Activated CD4-positive, CD25-positive, alpha-beta regulatory T cell (primary cell): ENCODE measurements at places on chromosomes 7 and 10.

GRCh38 chr10:100146875-100147650, 38.8 kb downstream of the ERLIN1 start:
- no peak for DNase-seq

DNA sequence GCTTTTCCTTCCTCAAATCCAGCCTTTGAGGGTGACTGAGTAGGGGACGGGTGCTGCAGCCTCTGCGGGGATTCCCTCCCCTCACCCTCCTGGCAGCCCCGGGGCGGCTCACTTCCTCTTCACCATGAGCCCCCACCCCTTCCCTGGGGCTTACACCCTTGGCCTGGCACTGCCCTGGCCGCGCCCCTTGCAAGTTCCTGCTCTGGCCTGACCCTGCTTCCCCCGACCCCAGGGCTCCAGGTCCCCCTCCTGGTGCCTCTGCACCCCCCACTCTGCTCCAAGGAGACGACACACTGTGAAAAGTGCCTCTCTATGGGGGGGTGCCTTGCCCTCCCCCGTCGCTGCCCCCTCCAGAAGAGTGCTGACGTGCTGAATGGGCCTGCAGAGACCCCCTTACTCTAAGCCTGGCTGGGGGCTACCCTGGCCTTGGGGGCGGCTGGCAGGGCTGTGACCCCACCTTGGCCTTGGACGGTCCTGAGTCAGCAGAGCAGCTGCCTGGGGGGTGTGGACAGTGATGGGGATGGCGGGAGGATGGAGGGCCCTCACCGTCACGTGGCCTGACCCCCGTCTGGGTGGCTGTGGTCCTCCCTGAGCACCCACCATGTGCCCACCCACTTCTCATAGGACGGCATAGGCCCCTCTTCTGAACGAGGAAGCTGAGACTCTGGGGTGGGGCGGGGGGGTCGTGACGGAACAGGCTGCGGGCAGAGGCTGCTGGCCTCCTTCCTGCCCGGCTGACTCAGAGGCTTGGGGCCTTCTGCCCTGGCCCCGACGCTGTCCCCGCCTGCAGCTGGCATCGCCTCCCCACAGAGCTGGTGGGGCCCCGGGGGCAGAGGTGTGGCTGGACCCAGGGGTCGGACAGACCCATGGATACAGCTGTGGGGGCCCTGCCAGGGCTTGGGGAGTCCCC, 9.8 kb downstream of the LFNG start:
- peak; percentile 63 for DNase-seq

DNA sequence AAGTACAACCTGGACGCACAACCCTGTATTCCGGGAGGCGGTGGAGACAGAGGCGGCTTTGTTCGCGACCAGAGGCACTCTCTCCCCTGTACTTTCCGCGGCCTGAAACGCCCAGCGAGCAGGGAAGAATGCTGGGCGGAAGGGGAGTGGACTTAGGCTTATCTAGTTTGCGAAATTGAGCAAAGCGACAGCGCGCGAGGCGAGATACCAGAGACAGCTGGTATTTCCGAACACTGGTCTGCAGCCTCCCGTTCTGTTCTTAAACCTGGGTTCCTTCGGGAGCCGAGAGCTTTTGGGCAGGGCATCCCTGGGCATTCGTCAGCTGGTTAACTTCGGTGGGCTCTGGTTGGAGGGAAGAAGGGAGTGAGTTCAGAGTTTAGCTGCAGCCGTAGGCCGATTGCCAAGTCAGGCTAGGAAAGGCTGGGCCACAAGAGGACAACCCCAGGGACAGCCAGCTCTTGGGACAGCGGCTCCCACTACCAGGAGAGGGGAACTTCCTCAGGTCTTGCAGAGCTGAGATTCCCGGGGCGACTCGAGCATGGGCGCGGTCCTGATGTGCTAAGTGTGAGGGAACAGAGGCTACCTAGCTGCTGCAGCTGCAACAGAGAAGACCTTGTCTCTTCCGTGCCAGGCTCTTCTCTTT, 3.9 kb downstream of the HMX3 start:
- no peak for DNase-seq

DNA sequence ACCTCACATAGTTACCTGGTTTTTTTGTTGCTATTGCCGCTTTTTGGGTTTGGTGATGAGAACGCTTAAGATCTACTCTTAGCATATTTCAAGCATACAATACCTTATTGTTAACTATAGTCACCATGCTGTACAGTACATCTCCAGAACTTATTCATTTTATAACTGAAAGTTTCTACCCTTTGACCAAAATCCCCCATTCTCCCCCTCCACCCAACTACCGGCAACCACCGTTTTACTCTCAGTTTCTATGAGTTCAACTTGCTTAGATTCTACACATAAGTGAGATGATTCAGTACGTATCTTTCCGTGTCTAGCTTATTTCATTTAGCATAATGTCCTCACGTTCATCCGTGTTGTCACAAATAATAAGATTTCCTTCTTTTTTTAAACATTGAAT, 86.7 kb upstream of the IL6 start:
- no peak for DNase-seq

DNA sequence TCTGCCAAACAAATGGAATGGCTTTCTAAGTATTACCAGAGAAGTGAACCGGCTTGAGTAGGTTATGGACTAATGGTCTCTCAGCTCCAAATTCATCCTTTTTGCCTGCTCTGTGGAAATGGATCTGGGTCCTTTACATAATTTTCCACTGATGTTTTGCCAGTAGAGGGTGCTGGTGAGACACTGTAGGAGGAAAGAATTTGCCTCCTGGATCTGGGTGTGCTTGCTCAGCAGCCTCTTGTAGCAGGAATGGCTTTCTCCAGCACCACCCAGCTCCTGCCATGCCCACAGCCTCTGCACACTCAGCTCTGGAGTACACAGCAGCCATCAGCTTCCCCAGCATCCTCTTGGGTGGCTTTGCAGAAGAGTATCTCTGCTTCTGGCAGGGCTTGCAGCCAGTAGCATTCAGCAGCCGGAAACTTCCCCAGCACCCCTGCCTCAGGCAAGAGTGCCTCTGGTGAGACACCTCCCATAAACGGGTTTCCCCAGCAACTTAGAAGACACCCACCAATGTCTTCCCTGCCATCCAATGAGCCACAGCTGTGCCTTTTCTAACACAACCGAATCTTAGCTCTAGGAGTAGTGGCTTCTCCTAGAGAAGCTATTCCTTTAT, 235.0 kb upstream of the PLPP4 start:
- DNase-seq = no peak

DNA sequence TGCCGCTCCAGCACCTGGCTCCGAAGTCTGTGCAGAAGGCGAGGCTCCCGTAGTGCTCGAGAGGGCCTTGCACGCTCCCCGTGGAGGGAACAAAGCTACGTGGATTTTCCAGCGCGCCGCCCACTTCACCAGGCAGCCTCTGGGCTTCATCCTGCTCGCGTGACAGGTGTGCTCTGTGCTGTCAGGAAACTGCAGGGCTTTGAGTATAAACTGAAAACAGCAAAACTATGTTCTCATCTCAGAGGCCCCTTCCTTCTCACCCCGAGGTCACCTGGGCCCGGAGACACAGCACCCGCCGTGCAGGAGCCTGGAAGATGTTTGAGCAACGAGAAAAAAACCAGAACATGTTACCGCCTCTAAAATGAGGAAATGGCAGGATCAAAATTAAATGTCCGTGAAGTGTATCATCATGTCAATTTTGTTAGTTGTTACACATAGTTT, 17.6 kb upstream of the GPR146 start:
- no peak for DNase-seq

- DNase-seq = no peak
Observed at GRCh38 chr7:102147008-102147407, 139.7 kb upstream of the SH2B2 start.

GRCh38 chr10:22581461-22581860, 132.9 kb downstream of the PIP4K2A start:
- no peak for DNase-seq

DNA sequence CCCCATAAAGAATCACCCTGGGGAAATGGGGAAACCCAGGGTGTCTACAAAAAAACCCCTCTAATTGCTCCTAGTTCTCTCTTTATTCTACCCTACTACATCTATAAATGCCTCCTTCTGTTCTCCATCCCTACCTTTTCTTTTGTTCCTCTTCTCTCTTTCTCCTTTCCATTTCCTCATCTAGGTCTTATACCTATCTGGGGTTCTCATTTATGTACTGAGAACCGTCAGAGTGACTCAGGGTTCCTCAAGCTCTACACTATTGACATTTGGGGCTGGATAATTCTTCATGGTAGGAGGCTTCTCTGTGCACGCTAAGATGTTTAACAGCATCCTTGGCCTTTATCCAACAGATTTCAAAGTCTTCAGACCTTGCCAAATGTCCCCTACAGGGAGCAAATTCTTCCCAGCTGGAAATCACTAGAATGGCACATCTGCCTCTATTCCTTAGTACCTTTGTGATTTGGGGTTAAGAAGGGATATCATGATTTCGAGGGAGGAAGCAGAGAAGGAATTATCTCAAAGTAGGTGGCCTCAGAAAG, 137.4 kb upstream of the PTN start:
- no peak for DNase-seq

DNA sequence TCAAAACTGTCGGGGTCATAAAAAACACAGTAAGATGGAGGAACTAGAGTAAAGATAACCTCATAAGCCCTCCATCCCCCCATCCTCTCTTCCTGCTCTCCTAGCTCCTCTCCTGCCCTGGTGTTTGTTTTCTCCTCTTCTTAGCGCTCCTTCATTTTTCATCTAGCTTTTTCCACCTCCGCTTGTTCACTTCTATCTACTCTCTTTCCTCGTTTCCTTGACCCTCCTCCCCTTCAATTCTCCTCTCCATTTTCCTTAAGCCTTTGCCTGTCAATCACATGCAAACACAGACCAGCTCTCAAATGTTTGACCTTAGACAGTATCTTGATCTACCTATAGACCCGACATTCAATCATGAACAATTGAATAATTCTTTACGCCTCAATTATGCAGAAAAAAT, 10.0 kb downstream of the NCAPG2 start:
- no peak for DNase-seq
